ENCODE measurements at places on chromosomes 16 and 17. TPM values are rescaled to one million over a fixed set of nuclear protein-coding genes. Genes with fewer than 3 reads are reported as not detected.

The TMIGD1 gene
- total RNA-seq, result not detected

The ADCY7 gene
- 2.5 TPM for total RNA-seq

The WNT3 gene
- 1.7 TPM for total RNA-seq

The MT1F gene
- total RNA-seq, result not detected

The GHDC gene
- 6.8 TPM for total RNA-seq

The CA4 gene
- total RNA-seq, result 14.1 TPM

The GCGR gene
- total RNA-seq, result not detected

The PSMD12 gene
- total RNA-seq, result 26.7 TPM

The CHP2 gene
- 0.13 TPM for total RNA-seq

The COPRS gene
- total RNA-seq, result 51.3 TPM

The CLUH gene
- total RNA-seq, result 25.3 TPM

The TPPP3 gene
- total RNA-seq, result not detected

DNA sequence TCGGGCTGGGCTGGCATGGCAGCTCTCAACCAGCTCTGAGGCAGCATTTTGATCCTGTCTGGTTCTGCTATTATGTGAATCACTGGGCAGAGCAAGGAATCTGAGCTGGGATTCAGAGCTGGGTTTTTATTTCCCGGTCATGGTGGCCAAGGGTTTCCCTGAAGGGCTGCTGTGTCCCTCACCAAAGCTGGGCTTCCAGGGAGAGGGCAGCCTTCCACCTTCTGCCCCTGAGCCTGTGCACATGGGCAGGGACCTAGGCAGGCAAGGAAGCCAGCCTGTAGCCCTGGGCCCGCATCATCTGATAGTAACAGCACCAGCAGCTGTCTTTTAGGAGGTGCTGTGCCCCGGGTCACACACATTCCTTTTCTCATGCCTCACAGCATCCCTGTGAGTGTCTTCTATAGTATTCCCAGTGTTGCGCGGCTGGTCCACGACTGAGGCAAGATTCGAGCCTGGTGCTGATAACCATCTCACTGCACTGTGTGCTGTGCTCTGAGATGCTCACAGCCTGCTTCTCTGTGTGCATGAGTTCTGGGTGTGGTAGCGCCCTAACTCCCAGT is 85.3 kb upstream of the PLCG2 start:
- no peak for DNase-seq

DNA sequence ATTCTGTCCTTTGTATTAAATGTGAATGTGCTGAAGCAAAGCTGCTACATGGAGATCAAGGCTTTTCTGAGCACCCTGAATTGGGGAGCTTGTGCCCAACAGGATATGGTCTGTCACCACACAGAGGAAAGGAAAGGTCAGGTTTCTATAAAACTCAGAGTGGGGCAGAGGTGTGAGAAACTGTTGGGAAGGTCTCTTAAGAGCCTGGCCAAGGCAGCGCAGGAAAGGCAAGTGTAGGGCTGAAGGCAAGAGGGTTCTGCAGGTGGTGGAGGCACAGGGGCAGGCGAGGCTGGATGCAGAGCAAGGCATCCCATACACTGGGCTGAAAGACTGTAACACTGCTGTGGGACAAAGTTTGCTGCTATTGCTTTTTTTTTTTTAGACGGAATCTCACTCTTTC is 8.1 kb downstream of the COX6A2 start:
- no peak for DNase-seq

- DNase-seq, result no peak
Observed at GRCh38 chr16:82033683-82034300, 1.3 kb upstream of the HSD17B2 start.

GRCh38 chr17:19785854-19786253 is 37.8 kb upstream of the ALDH3A1 start:
- DNase-seq, result no peak

GRCh38 chr17:9006175-9006767 is 15.0 kb upstream of the NTN1 start:
- DNase-seq, result no peak

DNA sequence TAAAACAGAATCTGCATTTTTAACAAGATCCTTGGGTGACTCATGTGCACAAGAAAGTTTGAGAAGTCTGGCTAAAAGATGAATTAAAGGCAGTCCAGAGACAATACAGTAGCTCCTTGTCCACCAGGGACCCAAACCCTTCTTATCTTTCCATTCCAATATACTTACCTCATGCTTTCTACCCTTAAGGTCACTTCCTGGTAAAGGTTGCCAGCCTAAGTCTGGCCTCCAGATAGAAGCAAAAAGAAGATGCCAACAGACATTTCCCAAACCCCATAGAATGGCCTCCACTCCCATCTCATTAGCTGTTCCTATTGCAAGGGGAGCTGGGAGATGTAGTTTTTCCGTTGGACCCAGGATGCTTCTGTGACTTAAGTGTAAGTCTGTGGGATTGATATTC is 101.4 kb upstream of the XYLT1 start:
- no peak for DNase-seq

DNA sequence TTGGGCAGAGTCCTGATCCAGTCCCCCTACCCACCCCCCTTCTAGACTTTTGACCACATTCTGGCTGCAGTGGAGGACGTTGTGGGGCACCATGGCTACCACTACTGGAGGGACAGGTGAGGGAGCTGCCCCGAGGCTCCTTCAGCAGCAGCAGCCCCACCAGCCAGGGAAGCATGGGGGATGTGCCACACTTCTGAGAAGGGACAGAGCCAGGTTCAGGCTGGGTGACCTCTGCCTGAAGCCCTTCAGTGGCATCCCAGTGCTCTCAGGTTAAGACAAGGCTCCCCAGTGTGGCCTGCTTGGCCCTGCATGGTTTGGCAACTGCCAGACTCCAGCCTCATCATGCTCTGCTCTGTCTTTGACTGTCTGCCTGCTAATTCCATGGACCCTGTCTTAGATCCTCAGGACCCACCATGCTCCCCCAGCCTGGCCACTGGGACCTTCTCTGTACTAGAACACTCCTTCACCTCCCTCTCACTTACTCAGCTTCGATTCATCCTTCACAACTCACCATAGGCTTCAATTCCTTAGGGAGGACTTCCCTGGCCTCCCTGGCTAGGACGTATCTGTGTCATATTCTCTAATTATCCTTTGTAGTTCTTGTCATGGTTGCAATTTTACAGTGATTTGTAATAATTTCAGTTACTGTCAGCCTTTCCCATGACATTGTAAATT is 8.8 kb downstream of the SLC9A5 start:
- DNase-seq, result no peak

GRCh38 chr17:5588584-5588983 is 4.3 kb upstream of the NLRP1 start:
- DNase-seq, result no peak

DNA sequence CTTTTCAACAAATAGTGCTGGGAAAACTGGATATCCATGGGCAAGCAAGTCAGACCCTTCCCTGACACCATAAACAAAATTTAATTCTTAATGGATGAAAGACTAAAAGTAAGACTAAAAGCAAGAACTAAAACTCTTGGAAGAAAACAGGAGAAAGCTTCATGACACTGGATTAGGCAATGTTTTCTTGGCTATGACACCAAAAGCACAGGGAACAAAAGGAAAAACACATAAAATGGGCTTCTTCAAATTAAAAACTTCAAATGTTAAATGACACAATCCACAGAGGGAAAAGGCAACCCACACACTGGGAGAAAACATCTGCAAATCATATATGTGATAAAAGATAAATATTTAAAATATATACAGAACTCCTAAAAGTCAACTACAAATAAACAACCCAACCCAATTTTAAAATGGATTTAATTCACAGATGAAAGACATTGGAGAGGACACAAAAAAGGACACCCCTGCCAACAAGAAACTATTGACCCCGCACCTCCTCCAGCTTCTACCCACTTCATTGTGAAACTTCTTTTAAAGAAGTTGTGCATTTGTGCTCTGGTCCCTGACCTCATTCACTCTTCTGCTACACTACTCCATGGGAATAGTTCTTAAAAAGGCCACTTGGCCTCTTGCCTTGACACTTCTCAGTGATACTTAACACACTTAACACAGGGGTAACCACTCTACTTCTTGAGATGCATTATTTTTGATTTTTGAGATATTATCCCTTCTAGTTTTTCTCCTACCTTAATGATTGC is 80.3 kb downstream of the TRIM37 start:
- DNase-seq, result no peak

- DNase-seq, result no peak
Observed at GRCh38 chr17:52025236-52025635, 133.3 kb downstream of the CA10 start.

DNA sequence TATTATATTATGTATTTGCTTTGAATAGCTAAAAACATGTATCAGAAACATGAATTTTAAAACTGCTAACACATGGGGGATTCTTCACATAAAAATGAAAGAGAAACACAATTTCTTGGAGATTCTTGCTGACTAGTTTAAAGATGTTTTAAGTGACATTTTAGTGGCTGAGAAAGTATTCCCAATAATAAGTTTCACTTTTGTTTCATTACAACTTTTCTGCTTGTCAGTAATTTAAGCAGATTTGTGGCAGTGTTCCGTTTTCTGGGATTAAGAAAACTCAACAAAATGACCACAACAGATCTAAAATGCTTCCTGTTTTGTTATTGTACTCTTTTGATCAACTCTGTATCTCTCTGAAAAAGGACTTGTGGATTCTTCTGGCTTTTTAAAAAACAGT is 75.9 kb downstream of the NLK start:
- no peak for DNase-seq

DNA sequence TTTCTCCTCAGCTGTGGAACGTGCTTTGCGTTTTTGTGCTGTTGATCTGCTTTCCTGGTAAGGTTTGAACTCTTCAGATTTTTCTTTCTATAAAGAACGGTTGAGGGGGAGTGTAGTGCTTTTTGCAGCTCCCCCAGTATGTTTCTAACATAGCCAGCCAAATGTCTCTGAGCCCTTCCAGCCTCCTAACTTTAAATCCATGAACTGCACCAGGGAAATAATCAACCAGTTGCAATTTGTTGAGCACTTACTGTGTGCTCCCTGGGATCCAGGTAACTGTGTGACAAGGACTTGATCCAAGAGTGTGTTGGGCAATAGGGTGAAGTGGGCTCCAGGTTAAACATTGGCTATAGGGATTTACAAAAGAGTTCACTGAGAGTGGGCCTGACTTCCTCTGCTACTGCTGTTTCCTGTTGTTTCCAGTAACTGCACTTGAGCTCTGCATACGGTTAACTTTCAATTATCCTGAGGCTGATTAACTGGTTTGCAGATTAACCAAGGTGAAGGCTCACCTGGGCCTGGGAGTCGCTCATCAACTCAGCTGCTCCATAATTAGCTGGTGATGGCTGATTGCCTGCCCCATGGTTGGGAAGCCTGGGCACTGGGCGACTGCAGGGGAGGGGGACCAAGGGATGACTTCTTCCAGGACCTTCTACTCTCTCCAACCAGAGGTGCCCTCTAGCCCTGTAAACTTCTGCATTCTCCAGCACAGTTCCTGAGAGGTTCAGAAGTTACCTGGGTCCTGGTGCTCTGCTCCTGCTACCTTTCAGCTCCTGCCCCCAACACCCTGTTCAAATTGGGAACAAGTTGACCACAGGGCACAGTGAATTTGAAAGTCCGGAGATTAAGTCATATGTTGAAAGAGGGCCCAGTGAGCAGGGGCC is 19.5 kb downstream of the HLF start:
- DNase-seq, result no peak

- DNase-seq, result no peak
Observed at GRCh38 chr16:89183975-89184676, 12.6 kb downstream of the CDH15 start.

GRCh38 chr17:57915985-57916757 is 39.0 kb downstream of the CUEDC1 start:
- peak; percentile 94 for DNase-seq

DNA sequence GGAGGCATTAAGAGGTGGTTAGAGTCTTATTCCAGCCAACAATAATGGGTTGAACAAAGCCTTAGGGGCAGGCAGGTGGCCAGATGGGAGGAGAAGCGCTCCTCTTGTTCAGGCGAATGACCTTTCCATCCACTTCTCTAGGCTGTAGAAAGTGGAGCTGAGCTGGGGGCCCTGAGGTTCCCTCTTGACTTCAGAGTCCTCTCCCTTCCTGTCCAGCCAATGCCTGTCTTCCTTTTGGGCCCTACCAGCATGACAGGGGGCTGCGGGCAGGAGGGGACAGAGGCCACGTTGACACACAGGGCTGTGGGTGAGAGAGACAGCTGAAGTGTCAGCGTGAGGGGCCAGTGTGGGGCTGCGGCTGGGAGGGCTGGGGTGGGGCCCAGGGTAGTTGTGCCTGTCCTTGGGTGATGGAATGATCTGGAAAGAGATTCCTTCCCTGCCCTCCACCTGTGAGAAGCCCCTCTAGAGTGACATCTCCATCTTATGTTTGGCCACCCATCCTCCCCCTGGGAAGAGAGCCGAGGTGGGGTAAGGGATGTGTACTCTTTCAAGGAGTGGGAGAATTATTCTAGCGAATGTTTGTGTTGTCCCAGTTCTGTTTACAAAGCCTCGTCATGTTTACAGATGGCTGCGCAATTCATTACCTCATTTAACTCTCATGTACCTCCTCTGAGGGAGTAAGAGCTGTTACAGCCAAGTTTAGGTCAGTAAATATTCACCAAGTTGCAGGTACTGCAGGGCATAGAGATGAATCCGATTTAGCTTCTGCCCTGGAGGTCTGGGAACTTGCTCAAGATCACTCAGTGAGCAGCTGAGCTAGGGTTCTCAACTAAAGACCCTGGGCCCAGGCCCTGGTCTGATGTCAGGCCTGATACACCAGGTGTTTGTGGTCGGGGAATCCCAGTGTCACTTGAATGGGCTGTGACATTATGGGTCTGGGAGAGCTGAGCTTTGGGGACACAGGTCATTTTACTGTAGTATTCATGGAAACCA is 3.3 kb downstream of the ERBB2 start:
- peak; percentile 21 for DNase-seq

- no peak for DNase-seq
Observed at GRCh38 chr17:74950207-74950606, 14.5 kb downstream of the OTOP3 start.

DNA sequence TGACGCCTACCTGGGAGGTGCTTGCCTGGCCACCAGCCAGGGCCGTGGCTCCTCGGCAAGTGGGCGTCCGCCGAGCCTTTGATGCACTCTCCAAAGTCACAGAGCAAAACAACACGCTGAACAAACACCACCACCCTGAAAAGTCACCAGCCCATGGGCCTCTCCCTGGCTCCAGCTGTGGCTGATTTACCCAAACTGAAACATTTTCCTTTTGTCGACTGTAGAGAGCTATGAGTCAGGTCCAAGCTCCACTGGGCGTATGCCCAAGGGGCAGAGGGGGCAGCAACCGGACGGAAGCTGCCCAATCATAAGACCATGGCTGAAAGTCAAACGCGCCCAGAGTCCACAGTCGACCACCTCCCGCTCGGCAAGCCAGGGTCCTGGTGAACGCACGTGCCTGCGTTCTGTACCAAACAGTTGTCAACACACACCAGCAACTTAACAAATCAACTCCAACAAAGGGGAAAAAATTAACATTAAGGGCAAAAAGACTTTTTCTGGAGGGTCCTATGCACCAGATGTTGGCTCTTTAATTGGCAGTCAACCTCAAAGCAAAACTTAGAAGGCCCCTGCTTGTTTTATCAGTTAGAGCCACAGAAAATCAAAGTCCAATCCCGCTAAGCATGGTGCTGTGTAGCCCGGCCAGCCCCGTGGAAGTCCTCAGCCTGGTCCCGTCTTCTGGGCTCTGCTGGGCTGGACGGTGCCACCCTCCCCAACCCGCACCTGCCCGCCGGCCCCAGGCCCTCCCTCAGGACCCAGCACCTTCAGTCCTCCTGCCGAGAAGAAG is 47.3 kb downstream of the TBC1D16 start:
- no peak for DNase-seq

GRCh38 chr16:6836766-6837165 is 495.9 kb upstream of the RBFOX1 start:
- DNase-seq, result no peak

GRCh38 chr17:81188491-81188840 is 22.4 kb upstream of the AATK start:
- DNase-seq, result no peak
